ENCODE measurements at places on chromosomes 1 and 21. TPM values are rescaled to one million over a fixed set of nuclear protein-coding genes. Genes with fewer than 3 reads are reported as not detected.

GREM2 gene
- total RNA-seq = 0.16 TPM

KCNT2 gene
- not detected for total RNA-seq

PROX1 gene
- not detected for total RNA-seq

SLC22A15 gene
- 0.22 TPM for total RNA-seq

DNA sequence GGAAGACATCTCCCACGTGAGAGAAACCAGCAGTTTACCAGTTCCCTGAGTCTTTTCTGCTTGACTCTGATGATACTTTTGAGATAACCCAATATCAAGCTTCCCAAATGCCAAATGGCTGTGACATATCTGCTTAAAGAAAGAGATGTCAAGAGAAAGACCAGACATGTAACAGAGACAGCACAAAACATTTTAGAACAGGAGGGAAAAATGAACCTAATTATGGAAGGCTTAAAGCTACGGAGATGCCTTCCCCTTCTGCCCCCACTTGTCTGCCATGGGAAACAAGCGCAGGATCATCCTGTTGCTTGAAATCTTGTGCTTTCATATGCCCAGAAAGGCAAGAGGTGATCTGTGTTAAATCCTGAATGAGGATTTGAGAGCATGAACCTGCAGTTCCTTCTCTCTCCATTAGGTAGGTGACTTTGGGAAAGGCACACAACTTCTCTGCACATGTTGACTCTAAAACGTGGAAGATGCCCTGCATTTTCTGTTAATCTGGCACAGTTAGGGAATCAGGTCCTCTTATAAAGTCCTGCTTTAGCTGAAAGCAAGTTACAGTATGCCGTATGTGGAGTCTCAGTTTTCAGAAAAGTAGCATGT lies 46.7 kb upstream of the MTR start:
- H3K4me1 ChIP-seq = no peaks in the 10 kb centered on the region
- H3K36me3 ChIP-seq = no peaks in the 10 kb centered on the region
- peaks cover 7% of the 10 kb centered on the region for H3K27me3 ChIP-seq

KCNJ9 gene
- total RNA-seq = not detected

DNA sequence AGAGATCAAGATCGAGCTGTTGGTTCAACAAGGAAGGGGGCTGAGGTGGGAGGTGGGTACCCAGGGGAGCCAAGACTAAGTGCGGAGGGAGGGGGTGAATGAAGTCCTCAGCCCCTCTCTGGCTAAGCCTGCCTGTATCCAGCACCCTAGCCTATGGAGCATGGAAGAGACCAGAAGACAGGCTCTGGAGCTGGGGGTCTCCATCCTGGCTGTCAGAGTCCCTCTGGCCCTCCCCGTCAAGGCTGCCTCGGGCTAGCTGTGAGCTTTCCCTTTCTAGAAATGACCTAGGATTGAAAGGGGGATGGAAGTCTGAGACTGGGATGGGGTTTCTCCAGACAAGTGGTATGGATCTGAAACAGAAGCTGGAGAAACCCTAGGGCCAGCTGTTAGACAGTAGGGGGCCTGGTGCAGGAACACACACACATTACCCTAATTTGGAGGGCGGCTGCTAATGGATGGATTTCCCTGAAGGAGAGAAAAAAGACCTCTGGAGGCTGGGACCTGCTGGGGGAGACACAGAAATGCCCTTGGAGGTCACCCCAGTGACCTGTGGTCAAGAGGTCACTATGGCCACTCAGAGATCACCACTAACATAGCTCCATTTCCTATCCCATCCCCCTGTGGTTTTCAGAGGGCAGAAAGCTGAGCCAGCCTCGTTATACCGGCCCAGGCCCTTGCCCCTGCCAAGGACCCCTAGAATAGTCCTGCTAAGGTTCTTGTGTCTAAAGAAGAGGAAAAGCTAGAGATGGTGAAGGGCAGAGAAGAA lies 107.8 kb downstream of the TMEM53 start:
- DNase-seq = no peak
- no peaks in the 10 kb centered on the region for H3K4me1 ChIP-seq
- H3K27ac ChIP-seq = no peak overlapping the region

ZNF593OS gene
- total RNA-seq = not detected

- peaks cover 56% of the 10 kb centered on the region for H3K4me1 ChIP-seq
- peaks cover 8% of the 10 kb centered on the region for H3K36me3 ChIP-seq
- no peak for DNase-seq
- H3K4me3 ChIP-seq = no peak overlapping the region
- peak overlapping the region; percentile 16 for H3K27ac ChIP-seq
These were observed 22.4 kb downstream of the ASH1L start for GRCh38 chr1:155540000-155540874.

CHRM3 gene
- not detected for total RNA-seq

GRCh38 chr1:8408151-8408839 lies 90.4 kb downstream of the SLC45A1 start:
- peaks cover 65% of the 10 kb centered on the region for H3K4me1 ChIP-seq
- no peak for DNase-seq
- no peak overlapping the region for H3K4me3 ChIP-seq

DNA sequence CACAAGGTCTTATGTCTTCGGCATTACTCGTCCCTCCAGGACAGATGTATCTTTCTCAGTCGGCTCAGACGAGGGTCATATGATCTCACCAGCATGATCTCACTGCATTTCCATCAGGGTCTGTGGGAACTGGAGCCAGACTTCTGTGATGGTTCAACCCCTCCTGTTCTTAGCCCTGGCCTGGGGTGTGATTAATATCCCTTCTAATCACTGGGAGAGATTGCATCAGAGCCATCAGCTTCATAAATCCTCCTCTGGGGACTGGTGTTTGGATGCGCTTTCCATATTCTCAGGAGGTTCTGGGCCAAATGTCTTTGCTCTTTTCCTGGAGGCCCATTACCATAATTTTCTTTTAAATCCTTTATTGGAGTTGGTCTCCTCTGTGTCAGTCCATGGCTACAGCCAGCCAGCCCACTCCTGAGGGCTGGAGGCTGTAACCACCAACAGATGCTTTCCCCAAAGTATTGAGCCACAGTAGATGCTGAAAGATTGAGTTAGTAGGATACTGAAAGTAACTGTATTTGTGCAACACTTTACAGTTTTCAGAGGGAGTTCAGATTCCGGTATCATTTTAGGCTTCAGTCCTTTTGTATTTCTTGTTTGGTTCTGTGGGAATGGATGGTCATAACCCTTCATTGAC lies 20.0 kb downstream of the CACNA1E start:
- H3K36me3 ChIP-seq = no peaks in the 10 kb centered on the region
- no peak for DNase-seq
- no peak overlapping the region for H3K27ac ChIP-seq
- no peak overlapping the region for H3K4me3 ChIP-seq
- H3K27me3 ChIP-seq = peaks cover 7% of the 10 kb centered on the region
- no peaks in the 10 kb centered on the region for H3K4me1 ChIP-seq

DNA sequence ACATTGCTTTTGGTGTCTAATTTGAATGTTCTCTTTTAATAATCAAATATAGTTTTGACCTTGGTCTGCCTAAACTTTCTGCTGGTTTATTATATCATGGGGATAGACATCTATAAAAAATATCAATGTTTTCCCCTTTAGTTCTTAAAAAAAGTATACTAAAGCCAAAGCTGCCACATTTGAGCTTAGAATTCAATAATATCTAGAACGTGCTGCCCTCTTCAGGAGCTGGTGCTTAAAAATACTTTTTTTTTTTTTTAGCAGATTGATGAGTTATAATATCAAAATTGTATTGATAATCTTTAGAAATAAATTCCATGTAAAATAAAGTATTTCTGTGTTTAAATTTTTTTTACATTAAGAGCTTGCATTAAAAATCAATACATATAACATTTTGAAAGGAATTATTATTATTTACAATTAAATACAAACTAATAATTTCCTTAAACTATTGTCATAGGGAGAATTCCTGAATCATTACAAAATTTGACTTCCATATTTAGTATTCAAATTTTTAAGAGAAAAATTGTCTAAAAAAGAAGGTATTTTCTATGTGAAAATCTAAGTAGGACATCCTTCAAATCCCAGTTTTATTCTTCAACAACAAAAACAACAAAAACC lies 40.1 kb upstream of the ADGRL2 start:
- no peaks in the 10 kb centered on the region for H3K27me3 ChIP-seq
- no peak overlapping the region for H3K27ac ChIP-seq
- no peak overlapping the region for H3K4me3 ChIP-seq
- H3K4me1 ChIP-seq = no peaks in the 10 kb centered on the region
- H3K36me3 ChIP-seq = no peaks in the 10 kb centered on the region

GRCh38 chr1:169184812-169185211 lies 78.3 kb downstream of the ATP1B1 start:
- no peak for DNase-seq
- H3K27ac ChIP-seq = no peak overlapping the region
- no peaks in the 10 kb centered on the region for H3K4me1 ChIP-seq
- H3K36me3 ChIP-seq = no peaks in the 10 kb centered on the region
- H3K4me3 ChIP-seq = no peak overlapping the region

Data from CD4-positive, alpha-beta T cell (primary cell).